ENCODE measurements at places on chromosomes 3 and 15.

DNA sequence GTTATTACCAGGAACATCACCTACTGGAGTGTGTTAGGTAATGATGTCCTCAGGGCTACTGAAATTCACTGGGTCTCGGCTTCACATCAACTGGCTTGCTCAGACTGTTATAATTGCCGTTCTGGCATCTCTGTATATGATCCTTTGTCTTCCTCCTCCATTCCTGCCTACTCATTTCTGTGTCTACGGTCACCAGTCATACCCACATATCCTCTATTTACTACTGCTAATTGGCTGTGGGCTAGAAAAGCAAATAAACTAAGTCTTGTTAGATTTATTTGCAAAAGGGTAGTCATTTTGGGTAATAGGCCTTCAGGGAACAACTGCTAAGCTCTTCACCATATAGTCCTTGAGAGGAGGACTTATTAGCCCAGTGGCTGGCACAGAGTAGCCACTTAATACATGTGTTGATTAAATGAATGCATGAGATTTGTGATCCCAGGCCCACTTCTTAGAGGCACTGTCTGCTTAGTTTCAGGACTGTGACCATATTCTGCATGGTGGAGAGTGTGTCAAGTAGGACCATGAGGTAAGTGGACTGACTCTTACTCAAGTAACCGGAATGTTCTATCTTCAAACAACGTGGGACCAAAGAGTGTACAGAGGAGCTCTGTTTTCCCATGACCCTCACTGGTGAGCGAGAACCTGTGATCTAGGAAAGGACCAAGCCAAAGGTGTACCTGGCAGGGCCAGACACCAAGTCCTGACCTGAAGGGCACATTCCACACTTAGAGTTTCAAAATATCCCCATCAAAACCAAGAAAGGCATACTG lies 13.2 kb downstream of the ZDHHC3 start:
- DNase-seq: no peak

DNA sequence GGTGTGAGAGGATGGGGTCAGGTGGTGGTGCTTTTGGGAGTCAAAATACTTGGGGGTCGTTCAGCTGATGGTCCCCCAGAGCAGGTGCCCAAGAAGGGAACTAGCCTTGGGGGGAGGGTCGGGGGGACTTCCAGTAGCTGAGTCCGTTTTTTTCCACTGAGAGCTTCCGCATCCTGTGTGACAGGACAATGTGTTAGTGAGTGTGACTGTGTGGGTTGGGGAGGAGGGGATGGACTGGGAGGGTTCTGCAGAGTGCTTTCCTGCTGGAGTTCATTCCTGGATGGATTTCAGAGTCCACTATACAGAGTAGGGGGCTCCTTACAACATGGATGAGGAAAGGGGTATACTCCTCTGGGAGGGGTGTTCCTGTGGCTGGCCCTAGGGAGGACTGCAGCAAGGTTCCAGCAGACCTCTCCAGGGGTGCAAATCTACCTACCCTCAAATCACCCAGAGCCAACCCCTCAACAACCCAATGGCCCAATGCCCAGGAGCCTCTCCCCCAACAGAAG lies 601 bp upstream of the HYAL2 start:
- DNase-seq: no peak

- DNase-seq: no peak
These were observed 291.5 kb upstream of the ARHGEF26 start for GRCh38 chr3:153829606-153830170.

- no peak for DNase-seq
These were observed 35.5 kb downstream of the ESYT3 start for GRCh38 chr3:138469874-138470273.

DNA sequence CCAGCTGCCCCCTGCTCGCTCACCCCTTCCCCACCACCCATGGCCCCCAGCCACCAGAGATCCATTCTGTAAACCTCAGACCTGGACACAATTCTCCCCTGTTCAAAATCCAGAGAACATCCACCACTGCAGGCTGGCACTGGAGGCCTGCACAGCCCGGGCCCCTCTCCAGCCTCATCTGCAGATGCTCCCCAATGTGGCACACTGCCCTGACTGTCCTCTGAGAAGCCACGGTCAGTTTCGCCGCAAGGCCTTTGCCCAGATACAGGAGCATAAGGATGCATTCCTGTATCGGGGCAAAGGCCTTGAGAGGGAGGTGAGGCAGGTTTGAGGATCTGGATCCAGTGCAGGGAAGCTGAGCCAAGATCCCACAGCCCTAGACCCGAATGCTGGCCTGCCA lies 175.4 kb upstream of the LINGO1 start:
- DNase-seq: peak; percentile 40

GRCh38 chr3:185052631-185053030 lies 100.2 kb downstream of the C3orf70 start:
- no peak for DNase-seq

DNA sequence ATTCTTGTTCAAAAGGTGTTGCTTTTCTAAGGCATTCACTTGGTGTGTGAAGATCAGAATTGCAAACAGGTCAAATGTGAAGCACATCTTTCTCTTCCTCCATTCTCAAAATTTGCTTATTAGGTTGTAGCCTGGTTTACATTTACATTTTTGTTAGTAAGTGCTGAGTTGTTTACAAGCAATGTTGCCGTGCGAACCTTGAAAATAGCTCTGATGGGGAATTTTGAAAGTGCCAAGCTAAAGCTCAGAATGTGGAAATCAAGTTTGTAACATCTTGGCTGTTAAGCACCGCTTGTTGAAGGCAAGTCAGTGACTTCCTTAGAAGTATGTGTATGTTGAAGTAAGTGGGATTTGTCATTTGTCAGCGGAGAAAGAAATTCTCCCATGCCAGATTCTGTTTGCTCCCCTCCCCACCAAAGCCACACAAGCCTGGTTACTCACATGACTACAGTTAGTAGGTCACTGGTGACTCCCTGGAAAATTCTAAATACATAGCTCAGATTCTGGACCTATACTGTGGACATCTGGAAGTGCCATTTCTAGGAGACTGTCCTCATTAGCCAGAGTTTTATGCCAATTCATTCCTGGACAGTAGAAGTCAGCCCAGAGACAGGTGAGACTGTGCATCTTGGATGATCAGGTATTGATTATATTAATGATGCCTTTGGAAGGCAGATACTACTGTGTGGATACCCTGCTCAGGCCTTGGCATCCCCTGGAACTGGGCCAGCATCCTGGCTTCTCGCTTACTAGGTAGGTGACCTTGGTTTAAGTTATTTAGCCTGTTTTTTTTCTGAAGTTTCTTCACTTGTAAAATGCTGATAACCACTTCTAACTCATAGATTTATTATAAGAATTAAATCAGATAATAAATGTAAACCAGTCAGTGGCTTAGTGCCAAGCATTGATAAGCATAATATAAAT lies 390.6 kb upstream of the SEMA6D start:
- no peak for DNase-seq

- DNase-seq: no peak
These were observed 55.9 kb upstream of the ABHD17C start for GRCh38 chr15:80639168-80639555.

- no peak for DNase-seq
These were observed 19.3 kb downstream of the IGF1R start for GRCh38 chr15:98667521-98668179.

- no peak for DNase-seq
These were observed 13.8 kb downstream of the THSD4 start for GRCh38 chr15:71128939-71129562.

- no peak for DNase-seq
These were observed 265.0 kb upstream of the GADL1 start for GRCh38 chr3:31159331-31160039.

DNA sequence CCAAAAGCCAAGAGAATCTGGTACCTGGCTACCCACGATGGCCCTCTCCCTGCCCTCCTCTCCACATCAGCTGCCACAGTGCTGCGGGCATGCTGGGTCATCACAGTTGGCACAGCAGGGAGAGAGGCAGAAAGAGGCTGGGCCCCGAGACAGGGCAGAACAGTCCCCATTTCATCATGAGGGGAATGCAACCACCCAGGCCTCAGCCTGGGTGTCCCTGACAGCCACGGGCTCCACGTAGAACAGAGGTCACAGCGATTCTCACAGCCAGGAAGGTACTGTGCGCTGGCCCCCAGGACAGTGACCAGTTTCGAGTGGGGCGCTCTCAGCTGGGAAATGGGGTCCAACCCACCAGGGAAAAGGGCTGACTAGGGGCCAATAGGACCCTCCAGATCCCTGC lies 6.3 kb downstream of the LIPC start:
- no peak for DNase-seq

GRCh38 chr3:157981819-157982218 lies 124.4 kb downstream of the SHOX2 start:
- DNase-seq: no peak

DNA sequence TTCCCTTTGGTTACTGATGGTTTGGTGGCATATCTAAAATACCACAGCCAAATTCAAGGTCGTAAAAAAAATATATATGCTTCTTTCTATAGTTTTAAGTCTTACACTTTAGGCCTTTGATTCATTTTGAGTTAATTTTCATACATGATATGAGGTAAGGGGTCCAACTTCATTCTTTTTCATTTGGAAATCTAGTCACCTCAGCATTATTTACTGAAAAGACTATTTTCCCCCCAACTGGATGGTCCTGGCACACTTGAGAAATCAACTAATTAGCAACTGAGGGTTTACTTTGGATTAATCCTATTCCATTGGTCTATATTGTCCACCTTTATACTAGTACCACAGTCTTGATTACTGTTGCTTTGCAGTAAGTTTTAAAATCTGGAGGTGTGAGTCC lies 26.2 kb downstream of the RHOA start:
- DNase-seq: no peak

- no peak for DNase-seq
These were observed 965 bp upstream of the SLC38A3 start for GRCh38 chr3:50203809-50204803.

DNA sequence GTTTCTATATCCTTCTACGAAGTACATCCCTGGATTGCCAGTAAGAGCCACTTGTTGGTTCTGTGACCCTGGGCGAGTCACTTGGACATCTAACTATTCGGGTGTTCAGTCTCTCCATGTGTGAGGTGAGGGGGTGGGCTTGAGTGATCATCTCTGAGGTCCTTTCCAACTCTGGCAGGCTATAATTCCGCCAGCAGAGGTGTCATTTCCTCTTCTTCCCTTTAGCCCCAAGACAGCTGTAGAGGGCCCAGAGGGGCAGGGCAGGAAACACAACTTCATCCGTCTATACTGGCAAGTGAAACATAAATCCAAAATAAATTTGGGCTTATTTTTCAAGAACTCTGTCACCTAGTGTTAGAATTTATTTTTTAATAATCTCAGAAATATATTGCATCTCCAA lies 38.1 kb downstream of the C2CD4A start:
- DNase-seq: no peak

DNA sequence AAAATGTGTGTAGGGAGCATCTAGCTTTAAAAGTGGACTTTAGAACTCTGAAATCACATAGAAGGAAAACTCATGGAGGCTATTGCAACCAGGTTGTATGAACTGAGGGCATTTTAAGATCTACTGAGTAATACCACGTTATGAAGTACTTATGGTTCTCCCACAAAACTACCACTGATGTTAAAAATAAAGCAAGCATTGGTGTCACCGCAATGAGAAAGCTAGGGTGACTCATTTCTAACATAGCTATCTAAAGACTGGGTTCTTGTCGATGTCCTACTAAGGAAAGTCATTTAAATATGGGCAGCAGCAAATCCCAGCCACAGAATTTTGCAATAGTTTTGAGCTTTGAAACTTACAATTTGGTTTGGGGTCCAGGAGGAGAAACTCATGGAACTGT lies 584.8 kb downstream of the DIPK2A start:
- no peak for DNase-seq

DNA sequence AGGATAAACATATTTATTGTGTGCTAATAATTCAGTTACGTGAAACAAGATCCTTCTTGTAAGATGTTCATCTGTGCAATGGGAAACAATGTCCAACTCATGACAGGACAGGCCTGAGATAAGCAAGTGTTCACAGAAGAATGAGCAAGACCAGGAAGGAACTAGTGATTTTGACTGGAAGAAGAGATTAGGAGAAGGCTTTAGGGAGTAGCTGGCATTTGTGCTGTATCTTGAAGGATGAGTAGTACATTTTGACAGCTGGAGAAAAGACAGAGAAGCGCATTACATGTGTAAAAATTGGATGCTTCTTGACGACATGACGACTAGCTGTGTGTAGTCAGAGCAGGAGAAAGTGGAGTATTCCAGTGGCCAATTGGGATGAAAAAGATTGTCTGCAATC lies 48.4 kb downstream of the GBE1 start:
- DNase-seq: no peak

Data from C1 segment of cervical spinal cord (tissue), 14 donors.